ENCODE measurements at places on chromosomes 4 and X.
A peak's percentile ranks its signal among the peaks of the same experiment; 100 is the strongest.

GRCh38 chr4:182878633-182879495 is 38.3 kb downstream of the DCTD start:
- no peak for DNase-seq

DNA sequence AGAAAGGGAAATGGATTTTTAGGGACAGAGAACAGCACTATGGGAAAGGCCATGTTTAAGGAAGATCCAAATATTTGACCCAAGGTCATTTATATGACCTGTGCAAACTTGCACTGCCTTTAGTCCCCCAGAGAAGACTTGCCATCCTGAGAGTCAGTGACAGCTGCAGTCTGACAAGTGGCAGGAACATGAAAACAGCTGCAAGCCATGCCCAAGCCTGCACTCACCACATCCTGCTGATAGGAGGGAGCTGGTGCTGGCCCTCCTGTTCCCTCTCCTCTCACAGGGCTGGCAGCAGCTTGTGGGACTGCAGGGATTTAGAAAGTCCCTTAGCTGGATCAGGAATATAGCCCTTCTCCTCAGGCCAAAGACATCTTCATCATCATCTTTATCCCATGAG is 187.7 kb downstream of the RAP1GDS1 start:
- DNase-seq = peak; percentile 14

DNA sequence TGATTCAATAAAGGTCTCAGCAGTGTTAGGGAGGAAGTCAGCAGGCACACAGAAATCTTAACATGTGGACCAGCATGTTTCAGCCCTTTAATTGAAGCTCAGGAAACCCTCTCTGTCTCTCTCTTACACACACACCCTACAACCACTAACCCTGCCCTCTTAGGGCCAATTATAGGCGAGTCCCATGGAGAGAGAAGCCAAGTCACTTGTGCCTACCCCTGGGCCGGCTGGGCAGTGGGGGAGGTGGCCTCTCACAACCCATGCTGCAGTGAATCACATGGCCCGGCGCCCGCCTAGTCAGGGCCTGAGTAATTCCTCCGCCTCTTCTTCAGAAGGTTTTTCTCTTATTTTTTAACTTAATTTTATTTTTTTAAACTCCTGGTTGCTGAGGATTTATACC is 3.7 kb downstream of the FGD1 start:
- no peak for DNase-seq

- no peak for DNase-seq
Measured at GRCh38 chr4:90842960-90843359, 715.8 kb downstream of the CCSER1 start.

Measured in stimulated activated CD4-positive, alpha-beta T cell treated with anti-CD3 and anti-CD28 coated beads, Interleukin-2, amount 100 ng/mL, for 24 hours (primary cell).